ENCODE measurements at places on chromosomes 12 and 14.

DNA sequence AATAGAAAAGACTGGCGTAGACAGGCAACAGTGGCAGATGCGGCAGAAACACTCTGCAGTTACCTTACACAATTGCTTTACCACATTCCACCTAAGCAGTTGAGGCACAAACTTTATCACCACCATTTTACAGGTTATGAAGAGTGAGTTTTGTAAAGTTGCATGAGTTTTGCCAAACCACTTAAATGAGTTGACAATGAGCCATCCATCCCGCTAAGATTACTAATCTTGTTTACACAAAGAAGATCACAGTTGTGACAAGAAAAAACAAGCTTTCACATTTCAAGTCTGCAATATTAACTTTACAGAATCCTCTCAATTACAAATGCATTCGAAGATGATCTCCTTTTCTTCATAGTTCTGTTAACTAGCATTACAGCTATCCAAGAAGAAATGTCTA is 1.8 kb downstream of the TMCC3 start:
- no peak for DNase-seq

DNA sequence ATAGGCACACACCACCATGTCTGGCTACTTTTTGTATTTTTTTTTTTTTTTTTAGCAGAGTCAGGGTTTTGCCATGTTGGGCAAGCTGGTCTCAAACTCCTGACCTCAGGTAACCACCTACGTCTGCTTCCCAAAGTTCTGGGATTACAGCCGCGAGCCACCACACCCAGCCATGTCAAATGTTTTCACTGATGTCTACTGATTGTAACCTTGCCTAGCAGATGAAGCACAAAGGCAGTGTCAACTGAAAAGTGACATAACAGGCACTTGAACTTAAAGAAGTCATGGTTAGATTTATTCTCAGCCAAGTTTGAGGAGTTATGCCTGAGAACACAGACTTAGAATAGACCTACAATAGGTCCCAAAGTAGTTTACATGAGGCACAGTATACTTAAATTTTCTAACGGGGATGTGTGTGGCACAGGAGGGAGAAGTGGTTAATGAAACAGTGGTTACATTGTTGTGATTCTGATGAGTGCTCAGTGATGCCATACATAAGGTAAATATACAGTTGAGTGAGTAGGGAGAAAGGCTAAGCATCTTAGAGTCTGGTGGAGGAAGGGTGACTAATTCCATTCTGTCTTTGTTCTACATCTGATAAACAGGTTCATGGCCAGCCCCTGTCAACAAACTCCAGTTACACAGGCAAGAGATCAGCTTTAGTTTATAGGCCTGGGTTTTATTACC is 12.6 kb upstream of the RNASE4 start:
- no peak for DNase-seq

GRCh38 chr14:72617391-72618031 is 276.4 kb downstream of the DPF3 start:
- DNase-seq = peak; percentile 81

GRCh38 chr14:90788031-90788430 is 28.2 kb downstream of the TTC7B start:
- DNase-seq = no peak

- DNase-seq = peak; percentile 80
These were observed 57.5 kb upstream of the TMEM263 start for GRCh38 chr12:106897981-106898901.

DNA sequence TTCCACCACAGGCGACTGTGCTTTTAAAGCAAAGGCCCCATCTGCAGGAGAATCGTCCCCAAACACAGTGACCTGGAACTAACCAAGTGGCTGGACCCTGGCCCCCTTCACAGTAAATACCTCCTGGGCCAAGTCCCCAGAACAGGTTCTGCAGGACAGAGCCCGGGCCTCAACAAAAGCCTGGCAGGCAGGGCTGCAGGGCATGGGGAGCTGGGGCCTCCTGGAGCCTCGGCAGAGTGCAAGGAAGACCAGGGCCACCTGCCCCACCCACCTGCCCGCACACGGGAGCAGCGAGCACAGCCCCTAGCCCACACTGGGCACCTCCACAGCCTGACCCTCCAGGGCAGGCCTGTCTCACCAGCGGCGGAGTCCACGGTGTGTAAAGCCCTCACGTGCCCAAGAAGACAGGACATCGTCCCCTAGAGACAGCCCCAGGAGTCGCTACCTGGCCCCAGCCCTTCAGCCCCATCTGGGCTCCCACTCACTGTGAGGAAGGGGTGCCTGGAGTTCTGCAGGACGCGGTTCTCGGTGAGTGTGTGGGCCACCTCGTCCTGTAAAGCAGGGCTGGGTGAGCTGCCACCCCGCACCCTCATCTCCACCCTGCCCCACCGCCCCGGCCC is 21.0 kb downstream of the AKT1 start:
- no peak for DNase-seq

DNA sequence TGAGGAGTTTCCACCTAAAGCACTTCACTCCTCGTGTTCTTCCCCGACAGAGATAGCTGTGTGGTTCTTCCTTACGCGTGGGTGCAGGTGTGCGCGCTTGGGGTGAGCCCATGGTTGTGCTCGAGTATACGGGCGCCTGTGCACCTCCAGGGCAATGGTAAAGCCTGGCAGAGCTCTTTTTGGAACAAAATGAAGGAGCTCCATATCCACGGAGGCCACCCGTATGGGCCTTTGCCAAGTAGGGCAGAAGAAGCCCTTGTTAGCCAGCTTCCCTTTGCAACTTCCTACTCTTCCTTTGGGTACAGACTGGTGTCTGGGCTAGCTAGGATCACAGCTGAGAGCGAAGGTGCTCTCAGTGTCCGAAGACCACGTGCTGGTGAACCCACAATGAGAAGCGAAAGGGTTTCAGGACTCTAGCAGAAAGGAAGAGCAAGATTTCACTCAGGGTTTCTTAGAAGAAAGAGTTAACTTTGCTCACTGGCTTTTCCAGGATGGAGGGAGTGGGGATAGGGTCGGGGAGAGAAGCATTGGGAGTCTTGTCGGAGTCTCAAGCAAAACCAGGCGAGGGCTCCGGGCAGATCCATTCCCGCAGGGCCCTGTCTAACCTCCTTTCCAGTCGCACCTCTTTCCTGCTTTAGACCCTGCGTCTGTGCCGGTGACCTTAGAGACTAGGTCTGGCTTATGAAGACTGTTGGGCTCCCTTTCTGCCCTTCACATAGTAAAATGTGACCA is 960 bp upstream of the LRFN5 start:
- DNase-seq = peak; percentile 92

GRCh38 chr12:34597548-34598351 is 575.5 kb downstream of the ALG10 start:
- DNase-seq = no peak

- no peak for DNase-seq
These were observed 2.8 kb upstream of the CD4 start for GRCh38 chr12:6786416-6787094.

- peak; percentile 67 for DNase-seq
These were observed at the start of the genes FOXA1 and TTC6 for GRCh38 chr14:37594971-37595808. Gene FOXA1, minus strand, starts transcription at chr14:37595249. Its CDS starts 277 bp downstream, at chr14:37594972. Gene TTC6, plus strand, starts transcription at chr14:37595629. Its CDS starts 26,436 bp downstream, at chr14:37622065.

- no peak for DNase-seq
These were observed 128.4 kb downstream of the GALC start for GRCh38 chr14:87864356-87865270.
